Activated CD4-positive, alpha-beta T cell treated with anti-CD3 and anti-CD28 coated beads, Interleukin-10, Interleukin-2, amounts not matched to agents 100 ng/mL and 50 ng/mL, durations not matched to agents 16 hours and 8 hours (primary cell): ENCODE measurements at places on chromosomes 16 and 17.

GRCh38 chr17:32871746-32872145 lies 5.2 kb downstream of the MYO1D start:
- DNase-seq, result no peak

- peak; percentile 22 for DNase-seq
Measured at GRCh38 chr17:83080858-83081683, 1.7 kb downstream of the METRNL start.

GRCh38 chr17:42536372-42537155 lies 523 bp downstream of the NAGLU start:
- peak; percentile 85 for DNase-seq

DNA sequence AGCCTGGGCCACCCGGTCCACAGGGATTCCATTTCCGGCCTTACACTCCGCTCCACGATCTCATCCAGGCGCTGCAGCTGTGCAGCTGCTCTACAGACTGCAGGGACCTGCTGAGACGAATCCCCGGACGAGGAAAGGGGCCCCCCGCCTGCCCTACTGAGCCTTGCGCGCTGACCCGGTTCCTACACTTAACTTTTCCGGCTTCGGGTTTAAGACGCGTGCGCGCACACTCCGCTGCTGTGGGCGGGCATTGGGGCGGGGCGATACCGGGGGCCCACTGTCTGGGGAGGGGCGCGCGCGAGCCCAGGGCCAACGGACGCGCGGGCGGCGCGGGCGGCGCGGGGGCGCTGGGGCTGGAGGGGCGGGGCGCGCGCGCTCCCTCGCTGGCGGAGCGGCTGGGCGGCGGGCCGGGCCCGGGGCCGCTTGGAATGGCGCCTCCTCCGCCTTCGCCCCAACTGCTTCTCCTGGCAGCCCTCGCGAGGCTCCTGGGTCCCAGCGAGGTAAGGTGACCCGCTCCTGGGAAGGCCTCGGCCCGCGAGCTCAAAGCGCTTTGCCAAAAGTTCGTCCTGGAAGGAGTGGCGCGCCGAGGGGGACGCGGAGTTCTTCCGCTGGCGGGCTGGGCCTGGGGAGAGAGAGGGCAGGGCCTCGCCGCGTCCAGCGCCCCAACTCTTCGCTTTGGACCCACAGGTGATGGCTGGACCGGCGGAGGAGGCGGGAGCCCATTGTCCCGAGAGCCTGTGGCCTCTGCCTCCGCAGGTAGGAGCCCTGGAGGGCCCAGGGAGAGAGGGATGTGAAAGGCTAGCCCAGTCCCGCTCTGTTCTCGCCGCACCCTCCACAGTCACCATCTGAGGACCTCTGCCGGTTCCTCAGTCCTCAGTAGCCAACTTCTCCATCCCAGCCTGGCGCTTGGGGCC lies at the start of gene TP53I13:
Gene TP53I13 (plus strand): TSS at position 371 of the 914 bp plus-strand sequence. CDS start 58 bp downstream, at position 429.
- DNase-seq, result peak; percentile 94

DNA sequence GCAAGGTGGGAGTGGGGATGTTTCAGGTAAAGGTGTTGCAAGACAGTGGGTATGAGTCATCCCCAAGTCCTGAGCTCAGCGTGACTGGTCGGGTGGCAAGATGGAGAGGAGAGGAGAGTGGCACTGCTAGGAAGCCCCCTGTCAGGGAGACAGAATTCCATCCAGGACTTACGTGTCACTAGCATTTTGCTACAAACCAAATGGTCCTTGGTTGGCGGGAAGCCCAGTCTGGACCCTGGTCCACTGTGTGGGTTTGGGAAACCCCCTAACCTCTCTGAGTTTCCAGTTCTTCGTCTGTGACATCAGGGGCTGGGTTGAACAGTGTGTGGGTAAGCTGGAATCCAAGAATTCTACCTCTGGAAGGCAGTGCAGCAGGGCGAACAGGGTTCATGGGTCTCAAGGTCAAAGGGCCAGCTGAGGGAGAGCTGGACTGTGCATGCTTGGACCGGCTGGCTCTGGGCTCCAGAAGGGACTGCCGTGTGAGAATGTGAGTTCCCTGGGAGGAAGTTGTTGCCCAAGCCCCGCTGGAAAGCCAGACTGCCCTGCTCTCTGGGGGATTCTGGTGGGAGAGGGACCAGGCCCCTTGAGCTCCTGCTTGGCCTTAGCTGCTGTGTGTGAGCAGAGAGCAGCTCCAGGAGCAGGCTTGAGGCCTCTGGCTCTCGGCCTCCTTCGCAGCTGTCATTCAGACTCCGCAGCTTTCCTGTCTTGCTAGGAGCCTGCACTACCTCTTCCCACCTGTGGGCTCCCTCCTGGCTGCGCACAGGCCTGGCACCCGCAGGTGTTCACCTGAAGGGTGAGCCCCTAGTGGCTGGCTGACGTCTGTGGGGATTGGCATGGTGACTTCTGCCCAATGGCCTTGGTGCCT lies 84.6 kb downstream of the NT5M start:
- no peak for DNase-seq

GRCh38 chr16:3821184-3821583 lies 59.3 kb downstream of the CREBBP start:
- DNase-seq, result no peak

DNA sequence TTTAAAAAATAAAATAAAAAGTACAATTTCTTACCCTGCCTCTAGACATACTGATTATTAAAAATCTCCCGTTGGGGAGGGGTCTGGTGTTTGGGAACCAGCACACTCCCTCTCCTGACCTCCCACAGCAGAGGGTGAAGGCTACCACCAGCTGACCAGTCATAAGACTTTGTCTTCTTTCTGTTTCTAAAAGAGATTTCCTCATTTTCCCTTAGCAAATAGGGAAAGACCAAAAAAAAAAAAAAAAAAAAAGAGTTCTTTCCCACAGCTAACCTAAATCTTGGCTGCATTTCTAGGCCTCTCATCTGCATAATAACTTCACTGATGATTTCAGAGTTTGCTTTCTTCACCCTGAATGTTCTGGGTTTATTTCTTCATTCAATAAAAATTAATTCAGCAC lies 30.3 kb downstream of the CDK5RAP3 start:
- no peak for DNase-seq

DNA sequence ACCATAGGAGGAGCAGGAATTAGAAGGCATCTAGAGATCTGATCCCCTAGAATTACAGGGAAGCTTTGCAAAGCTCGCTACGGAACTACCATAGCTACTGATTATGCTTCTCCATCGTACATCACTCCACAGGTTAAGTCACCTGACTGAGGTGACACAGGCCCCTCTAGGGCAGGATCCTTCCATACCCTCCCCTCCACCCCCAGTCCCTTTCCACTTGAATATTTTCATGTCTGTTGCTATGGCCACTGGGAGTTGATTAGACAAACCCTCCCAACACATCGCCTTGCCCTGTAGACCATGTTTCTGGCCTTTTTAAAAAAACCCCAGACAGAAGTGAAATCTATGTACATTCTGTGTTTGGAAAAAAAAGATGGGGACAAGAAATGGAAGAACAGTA lies 287.1 kb downstream of the SOX9 start:
- DNase-seq, result no peak
